ENCODE measurements at places on chromosomes 1 and 21.
A peak's percentile ranks its signal among the peaks of the same experiment; 100 is the strongest.

- DNase-seq = no peak
Observed at GRCh38 chr1:3590951-3591865, 20.1 kb downstream of the MEGF6 start.

- no peak for DNase-seq
Observed at GRCh38 chr1:233598891-233599541, 14.9 kb upstream of the KCNK1 start.

- DNase-seq = no peak
Observed at GRCh38 chr1:53306168-53306567, 21.7 kb downstream of the LRP8 start.

GRCh38 chr1:36411674-36412648, 14.3 kb upstream of the LSM10 start:
- no peak for DNase-seq

- DNase-seq = no peak
Observed at GRCh38 chr1:185936641-185937040, 202.4 kb downstream of the HMCN1 start.

GRCh38 chr1:36400825-36401601, 3.3 kb upstream of the LSM10 start:
- peak; percentile 91 for DNase-seq

GRCh38 chr1:18805925-18806849, 53.3 kb downstream of the TAS1R2 start:
- DNase-seq = no peak

DNA sequence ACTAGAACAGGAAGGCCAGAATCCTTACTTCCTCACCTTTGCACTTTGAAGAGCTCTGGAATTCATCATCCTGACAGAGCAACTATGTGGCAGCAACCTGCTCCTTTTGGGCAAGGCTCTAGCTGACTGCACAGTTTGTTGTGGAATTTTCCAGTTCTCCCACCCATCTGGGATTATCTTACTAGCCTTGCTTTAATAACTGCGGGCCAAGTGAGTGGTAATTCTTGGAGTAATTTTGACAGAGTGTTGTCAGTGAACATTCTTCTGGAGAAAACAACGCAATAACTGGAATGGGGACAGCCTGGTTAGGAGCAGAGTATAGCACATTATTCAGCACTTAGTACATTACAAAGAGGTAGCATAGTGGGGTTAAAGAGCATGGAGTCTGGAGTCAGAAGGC, 75.3 kb downstream of the NTMT2 start:
- DNase-seq = no peak

DNA sequence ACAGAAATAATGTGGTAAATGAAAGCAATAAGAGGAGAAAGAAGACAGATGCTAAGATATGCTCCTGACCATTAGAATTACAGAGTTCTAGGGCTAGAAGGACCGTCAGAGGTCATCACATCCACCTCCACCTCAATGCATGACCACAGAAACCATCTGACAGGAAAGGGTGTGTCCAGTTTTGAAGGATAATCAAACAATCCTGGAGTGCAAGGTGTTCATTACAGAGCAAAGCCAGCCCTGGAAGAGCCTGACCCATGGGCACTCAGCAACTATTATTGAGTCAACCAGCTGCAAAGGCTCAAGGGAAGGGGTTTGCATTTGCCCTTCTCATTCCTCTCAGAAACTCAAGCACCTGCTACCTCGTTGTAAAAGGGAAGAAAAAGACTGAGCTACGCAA, 46.4 kb downstream of the TOR1AIP2 start:
- DNase-seq = no peak

DNA sequence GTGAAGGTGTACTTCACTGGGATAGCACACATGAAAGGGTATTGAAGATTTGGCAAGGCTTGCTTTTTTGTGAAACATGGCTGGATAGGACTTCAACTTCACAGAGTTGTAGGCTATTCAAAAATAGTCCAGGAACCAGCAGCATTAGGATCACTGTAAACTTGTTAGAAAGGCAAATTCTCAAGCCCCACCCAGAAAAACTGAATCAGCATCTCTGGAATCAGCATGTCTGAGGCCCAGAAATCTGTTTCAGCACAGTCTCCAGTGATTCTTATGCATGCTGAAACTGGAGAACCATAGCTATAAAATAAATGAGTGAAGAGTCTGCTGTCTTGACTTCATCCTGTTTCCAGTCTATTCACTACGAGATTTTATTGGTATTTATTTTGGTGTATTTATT, 8.1 kb upstream of the KRTAP21-3 start:
- DNase-seq = no peak

DNA sequence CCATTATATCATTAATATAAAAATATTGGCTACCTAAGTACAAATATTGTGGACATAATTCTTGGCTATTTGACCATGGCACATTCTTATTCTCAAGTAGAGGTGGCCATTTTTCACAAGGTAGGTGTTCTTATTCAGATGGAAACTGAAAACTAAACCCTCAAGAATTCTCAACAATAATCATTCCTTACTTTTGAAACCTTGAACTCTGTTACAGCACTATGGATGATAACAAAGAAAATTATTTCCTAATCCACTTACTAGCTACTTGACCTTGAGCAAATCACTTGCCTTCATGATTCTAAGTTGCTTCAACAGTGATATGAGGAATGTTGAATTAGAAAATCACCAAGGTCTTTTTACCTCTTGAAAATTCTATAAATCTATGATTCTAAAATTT, 482.2 kb downstream of the PTPRC start:
- DNase-seq = no peak

- no peak for DNase-seq
Observed at GRCh38 chr1:12170263-12170671, 3.5 kb downstream of the TNFRSF1B start.

GRCh38 chr21:25561668-25562641, 45.3 kb downstream of the MRPL39 start:
- peak; percentile 64 for DNase-seq

- DNase-seq = no peak
Observed at GRCh38 chr1:87763483-87763882, 434.8 kb downstream of the LMO4 start.

GRCh38 chr1:94790246-94790645, 29.9 kb upstream of the SLC44A3 start:
- no peak for DNase-seq

GRCh38 chr1:170590921-170591705, 59.1 kb downstream of the GORAB start:
- DNase-seq = no peak

- no peak for DNase-seq
Observed at GRCh38 chr1:199067483-199067882, 428.6 kb downstream of the PTPRC start.

DNA sequence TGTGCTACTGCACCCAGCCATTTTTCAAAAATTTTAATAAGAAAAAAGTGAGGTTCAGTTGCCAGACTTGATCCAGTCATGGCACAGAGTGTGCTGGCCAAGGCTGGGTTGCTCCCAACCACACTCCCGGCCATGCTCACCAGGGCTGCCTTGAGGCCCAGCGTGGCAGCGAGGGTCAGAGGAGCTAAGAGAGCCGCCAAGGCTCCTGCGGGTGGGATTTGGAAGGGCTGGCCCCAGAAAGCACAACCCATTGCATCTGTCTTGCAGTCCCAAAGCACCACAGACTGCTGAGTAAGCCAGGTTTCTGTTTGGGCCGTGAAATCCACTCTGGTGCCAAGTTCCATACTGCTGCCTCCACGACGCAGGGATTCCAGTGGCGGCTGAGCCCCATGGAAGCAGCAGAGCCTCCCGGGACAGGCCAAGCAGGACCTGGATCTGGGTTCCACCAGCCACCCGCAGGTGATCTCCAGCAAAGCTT, 22.6 kb downstream of the ZBTB17 start:
- no peak for DNase-seq

GRCh38 chr1:203152158-203153034, 23.2 kb downstream of the MYBPH start:
- DNase-seq = no peak

- DNase-seq = peak; percentile 35
Observed at GRCh38 chr1:86380257-86380861, 15.8 kb downstream of the ODF2L start.

DNA sequence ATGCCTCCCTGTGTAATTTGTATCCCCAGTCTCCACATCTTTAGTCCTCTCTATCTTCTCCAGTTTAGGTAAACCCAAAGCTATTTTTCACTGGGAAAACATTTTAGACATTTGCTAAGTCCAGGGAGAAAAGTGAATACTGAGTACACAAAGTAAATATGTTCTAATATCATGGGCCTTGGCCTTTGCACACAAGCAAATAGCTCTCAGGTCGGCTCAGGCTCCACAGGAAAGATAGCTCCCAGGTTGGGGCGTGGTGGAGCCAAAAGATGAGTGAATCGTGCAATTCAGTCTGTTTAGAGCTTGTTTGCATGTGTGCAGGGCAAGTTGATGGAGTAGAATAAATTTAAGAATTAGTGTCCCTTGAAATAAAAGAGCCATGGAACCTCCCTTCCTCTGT, 7.9 kb downstream of the RGSL1 start:
- no peak for DNase-seq
